ENCODE measurements at places on chromosomes 1 and 21.

DNA sequence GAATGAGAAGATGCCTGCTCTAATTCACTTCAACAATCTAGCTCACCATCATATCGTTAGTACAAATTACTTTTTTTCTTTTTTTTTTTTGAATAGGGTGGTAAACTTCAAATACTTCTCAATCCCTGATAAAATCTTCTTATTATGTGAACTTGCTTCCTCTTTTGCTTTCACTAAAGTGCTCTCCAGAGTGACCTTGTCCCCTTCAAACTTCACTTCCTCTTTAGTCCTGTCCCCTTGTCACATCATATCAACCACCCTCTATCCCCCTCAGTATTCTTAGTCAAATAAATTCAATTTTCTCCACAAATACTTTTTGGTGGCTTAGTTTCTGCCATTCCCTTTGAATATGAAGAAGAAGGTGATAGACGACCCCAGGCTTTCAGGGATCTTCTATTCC lies 124.9 kb upstream of the PLXNA2 start:
- no peak for DNase-seq

DNA sequence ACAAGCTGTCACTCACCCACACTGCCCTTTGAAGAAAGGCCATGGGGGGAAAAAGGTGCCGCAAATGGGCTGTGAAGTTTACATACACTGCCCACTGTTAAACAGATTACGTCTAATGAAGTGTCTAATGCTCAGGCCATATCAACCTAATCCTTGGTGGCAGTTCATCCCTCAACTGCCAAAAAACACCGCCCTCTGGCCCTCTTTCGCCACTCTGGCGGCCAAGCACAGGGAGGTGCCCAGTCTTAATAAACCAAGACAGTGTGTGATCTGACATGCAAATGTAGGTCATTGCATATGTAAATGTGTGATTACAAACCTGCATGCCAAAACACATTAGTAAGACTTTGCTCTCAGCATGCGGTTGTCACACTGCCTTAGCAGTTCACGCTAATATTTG lies 89.5 kb downstream of the NEK7 start:
- DNase-seq: no peak

- DNase-seq: peak; percentile 83
Observed at GRCh38 chr1:101238681-101239094, 1.9 kb downstream of the S1PR1 start.

DNA sequence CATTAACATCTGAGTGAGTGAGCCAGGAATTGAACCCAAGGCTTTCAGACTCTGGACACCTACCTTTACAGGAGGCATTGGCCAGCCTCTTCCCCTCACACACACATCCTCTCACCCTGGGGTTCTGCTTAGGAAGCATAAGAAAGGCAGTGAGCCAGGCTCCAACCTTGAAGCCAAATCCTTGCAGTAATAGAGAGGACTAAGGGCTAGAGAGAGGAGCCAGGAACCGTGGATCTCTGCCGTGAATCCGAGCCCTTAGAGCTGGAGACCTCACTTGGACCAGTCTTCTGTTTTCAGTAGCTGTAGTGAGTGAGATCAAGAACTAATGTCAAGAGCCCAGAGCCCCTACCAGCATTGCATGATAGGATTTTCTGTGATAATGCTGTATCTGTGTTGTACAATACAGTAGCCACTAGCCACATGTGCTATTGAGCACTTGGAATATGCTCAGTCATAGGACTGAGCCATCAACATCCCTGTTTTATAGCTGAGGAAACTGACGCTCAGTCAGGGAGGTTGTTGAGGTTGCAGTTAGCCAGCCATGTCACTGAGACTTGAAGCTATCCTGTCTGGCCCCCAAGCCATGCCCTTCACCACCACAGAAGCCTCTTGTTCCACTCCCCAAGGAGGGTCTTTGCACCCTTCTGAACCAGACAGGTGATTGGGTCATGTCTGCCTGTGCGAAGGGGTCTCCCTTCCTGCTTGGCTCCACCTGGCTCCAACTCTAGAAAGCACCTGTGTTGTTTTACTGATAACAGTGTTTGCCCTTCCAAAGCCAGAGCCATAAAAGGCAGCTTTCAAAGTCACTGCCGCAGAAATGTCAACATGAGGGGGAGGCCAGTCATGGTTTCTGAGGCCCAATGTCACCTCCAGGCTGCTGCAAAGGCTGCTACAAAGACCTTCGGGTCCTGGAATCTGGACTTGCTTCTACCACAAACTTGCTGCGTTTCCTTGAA lies 101.1 kb upstream of the JUN start:
- no peak for DNase-seq

DNA sequence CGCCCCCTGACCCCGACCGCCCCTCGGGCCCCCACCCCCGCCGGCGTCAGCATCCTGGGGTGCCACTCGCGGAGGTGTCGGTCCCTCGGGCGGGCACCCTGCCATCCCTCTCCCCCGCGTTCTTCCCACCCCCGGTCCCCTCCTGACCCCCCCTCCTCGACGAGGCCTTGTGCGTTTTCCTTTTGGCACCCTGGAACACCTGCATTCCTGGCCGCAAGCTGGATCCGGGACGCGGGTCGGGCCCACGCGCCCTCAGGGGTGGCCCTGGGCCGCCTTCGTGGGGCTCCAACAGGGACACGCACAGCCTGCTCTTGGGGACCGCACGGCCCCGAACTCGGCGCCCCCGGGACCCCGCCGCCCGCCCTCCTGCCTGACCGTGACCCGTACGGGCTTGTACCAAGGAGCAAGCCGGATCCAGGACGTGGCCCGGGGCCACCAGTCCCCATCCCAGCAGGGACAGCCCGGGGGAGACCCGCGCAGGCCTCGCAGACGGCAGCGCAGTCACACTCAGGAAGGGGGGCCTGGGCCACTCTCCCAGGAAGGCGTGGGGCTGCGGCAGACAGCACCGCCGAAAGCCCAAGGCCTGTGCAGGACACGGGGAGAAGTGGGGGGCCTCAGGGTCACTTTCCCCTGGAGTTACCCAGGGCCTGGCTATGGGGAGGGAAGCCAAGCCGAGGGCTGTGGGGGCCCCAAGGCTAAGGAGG lies 579 bp upstream of the SLC19A1 start:
- no peak for DNase-seq

DNA sequence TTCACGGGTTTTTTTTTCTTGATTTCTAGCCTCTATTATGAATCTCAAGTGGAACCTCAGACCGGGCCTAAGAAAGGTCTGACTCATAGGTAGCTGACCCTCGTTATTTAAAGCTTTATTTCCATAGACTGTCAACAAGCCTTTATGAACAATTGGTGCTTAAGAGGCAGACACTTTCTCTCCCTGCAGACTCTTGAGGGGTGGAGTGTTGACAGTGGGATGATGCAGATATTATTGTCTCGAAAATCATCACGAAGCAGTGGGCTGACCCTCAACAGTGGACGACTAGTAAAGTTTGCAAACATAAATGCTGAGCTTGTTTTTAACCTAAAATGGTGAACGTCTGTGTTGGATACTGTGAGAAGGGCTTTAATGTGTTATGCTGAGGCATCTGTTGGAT lies 1.8 kb downstream of the SFT2D2 start:
- no peak for DNase-seq

- no peak for DNase-seq
Observed at GRCh38 chr1:229249854-229250644, 20.9 kb upstream of the RAB4A start.

DNA sequence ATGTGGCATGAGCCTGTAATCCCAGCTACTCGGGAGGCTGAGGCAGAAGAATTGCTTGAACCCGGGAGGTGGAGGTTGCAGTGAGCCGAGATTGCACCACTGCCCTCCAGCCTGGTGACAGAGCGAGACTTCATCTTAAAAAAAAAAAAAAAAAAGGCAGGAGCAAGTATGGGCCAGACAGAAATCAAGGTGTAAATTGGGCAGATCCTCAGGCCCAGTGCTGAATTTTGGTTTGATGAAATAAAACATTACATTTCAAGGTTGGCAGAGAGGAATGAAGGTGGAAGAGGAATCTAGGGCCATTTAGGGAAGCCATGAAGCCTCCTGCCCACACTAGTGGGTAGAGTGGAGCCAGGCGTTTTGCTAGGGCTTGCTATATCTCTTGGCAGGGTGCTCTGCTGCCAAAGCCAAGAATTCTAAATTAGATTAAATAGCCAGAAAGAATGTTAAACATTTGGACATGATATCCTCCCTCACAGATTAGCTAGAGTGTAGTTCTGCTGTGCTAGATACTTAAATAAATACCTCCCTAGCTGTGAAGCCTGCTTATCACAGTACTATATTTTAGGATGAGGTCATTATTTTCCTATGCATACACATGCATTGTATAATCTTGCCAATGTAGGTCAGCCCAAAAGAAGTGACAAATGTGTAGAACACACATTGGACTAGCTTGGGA lies 16.6 kb upstream of the LGALS8 start:
- DNase-seq: no peak

DNA sequence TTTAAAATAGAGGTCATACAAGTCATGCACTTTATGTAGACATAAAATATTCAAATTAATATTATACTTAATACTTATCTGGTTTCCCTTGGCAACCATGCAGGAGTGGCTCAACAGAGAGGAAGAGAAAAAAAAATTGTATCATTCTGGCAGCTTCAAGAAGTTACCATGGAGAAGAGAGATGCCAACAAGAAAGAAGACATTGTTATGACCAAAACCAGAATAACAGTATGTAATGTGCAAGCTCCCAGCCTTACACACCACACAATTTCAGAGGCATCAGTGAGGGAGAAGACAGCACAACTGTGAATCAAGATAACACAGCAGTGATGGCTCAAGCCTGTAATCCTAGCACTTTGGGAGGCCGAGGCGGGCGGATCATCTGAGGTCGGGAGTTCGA lies 49.1 kb upstream of the RCOR3 start:
- no peak for DNase-seq

All from DND-41 (cell line).